Stimulated activated CD8-positive, alpha-beta memory T cell treated with anti-CD3 and anti-CD28 coated beads, Interleukin-15, amount 100 ng/mL, for 48 hours (primary cell): ENCODE measurements at places on chromosomes 12 and 14.

DNA sequence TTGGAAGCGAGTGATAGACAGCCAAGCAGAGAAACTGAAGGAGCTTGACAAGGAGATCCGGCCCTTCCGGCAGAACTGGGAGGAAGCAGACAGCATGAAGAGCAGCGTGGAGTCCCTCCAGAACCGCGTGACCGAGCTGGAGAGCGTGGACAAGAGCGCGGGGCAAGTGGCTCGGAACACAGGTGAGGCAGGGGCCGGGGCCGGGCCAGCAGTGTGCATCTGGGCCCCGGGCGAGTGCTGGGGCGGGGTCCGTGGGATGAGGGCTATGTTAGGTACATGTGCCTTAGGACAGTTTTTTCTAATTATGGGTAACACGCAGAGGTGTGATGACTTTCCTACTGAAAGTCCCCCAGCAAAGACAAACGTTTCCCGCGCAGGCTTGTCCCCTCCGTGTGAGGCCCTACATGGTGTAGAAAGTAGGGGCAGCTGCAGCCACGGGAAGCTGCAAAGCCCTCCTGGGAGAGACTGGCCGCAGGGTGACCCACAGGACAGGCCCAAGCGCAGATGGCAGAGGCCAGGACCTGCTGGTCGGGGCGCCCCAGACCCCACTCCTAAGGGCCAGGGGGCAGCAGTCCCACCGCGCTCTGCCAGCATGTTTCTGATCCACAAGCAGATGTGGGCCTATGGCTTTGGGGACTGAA lies 19.1 kb upstream of the AMN start:
- no peak for DNase-seq

DNA sequence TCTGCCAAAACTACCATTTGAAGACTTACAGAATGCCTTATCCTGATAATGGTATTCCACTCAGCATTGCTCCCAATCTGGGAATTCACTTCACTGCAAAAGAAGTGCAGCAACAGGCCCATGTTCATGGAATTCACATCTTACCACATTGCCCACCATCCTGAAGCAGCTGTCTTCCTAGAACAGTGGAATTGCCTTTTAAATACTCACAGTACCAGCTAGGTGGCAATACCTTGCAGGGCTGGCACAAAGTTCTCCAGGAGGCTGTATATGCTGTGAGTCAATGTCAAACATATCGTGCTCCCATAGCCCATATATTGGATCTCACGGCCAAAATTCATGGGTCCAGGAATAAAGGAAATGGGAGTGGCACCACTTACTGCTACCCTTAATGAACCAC lies 83.8 kb upstream of the PLEKHG7 start:
- DNase-seq, result no peak

- DNase-seq, result no peak
These were observed 1.4 kb downstream of the C1RL start for GRCh38 chr12:7107636-7108002.

DNA sequence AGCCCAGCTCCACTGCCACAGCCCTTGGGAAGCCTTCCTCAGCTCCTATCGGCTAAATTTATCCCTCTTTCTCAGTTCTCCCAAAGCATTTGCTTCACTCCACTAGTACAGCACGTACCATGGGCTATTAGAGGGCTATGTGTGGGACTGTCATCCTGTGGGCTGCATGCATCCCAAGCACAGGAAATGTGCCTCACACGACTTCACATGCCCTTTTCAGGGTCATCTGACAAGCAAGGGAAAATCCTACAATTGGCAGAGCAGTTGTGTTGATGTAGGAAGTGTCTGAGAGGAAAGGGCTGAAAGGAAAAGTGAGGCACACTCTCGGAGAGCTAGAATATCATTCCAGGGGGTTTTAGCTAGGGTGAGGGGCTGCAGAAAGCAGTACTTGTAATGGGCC lies 47.6 kb downstream of the NINJ2 start:
- DNase-seq, result no peak

GRCh38 chr14:25349269-25349668 lies 299.3 kb upstream of the STXBP6 start:
- no peak for DNase-seq

DNA sequence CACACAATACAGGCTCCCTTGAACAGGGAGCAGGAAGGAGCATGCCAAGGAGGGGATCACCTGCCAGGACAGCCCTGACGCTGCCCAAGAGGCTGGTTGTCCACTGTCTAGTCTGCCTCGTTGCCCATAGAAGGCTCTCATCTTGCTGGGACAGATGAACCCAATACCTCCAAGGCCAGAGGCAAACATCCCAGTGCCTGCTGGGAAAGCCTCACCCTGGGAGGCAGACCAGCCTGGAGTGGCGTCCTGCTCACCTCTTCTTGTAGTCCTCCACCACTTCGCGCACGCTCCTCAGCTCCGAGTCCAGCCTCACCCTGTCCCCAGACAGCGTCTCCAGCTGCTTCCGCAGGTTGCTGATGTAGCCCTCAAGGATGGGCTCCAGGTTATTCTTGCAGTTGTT lies 2.4 kb downstream of the KRT73 start:
- no peak for DNase-seq

DNA sequence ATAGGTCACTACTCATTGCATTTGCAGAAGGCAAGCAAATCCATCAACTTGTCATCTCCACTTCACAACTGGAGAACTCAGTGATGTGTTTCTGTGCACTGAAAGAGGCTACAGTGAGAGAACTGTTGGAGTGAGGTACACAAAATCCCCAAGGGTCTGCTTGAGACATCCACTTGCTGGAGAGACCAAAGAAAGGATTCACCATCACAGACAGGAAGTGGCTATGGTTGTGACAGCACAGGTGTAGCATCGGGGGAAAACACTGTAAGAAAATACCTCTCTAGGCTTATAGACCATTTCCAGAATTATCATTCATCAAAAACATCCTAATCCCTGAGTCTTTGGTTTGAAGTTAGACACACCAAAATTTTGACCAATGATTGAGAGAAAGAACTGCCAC lies 201.3 kb upstream of the OR4E1 start:
- no peak for DNase-seq

GRCh38 chr14:61538464-61539022 lies 156.8 kb upstream of the HIF1A start:
- DNase-seq, result no peak

GRCh38 chr12:40342010-40342409 lies 117.2 kb downstream of the LRRK2 start:
- no peak for DNase-seq

GRCh38 chr14:64966976-64967375 lies 5.2 kb downstream of the RAB15 start:
- no peak for DNase-seq

DNA sequence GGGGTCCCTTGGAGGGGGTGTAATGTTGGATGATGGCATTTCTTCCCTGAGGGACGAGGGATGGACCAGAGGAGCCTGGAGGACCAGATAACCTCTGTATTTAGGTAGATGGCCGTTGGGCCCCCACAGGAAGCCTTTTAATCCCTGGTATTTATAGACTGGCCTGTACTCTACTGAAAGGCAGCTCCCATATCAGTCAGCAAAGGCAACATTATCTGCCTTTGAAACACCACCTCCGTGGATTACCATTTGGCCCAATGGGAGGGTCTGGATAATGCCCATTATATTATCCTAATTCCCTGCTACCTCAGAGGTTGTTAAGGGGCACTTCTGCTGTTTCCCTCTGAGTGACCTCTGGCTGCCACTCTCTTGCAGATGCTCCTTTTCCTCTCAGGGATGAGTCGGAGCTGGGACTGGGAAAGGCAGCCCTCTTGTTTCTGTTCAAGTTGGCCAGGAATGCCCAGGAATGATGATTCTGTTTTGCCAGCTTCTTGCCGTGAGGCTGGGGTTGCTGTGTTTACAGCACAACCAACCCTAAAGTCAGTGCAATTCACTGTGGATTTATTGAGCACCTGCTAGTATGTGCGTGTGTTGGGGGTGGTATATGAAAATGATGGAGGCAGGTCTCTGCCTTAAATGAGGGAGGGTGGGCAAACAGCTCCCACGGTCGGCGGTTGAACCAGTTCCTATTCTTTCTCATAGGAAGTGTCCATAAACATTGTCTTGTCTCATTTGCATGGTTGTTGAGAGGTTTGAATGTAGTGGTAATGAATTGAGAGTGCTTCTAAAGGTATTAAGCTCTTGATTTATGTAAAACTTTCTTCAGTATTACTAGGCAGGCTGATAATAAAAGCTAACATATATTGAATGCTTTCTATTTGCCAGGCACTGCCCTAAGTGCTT lies 18.1 kb downstream of the SUSD6 start:
- no peak for DNase-seq

DNA sequence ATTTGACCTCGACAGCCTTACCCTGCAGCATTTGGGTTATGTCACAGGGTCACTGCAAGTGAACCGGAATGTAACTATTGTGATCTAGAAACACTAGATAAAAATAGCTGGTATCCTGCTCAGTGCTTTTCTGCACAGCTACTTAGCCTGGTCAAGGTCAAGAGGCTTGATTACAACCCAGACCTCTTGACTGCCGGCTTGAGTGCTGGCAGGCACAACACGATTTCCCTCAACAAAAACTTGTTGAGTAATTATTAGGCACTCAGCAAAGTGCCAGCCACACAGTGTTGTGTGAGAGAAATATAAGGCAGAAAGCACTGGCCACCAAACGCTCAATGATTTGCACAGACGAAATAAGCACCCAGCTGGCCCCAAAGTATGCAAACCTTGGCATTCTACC lies 156.7 kb downstream of the NUAK1 start:
- no peak for DNase-seq

DNA sequence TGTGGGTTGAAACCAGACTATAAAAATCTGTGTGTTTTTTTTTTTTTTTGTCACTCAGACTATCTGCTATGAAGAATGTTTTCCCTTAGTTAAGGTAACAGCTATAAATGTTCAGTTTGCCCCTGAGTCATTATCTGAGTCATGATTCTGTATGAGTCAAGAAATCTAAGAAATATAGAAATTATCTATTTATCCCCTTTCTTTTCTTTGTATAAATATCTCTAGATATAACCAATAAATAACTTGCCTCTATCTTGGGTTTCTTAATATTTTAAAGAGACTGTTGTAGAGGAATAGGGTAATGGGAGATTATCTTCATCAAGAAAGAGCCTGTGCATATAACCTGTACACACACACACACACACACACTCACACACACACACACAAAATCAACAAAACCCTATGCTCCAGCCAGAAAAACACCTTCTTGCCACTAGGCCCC lies 161.7 kb upstream of the EEA1 start:
- DNase-seq, result no peak

DNA sequence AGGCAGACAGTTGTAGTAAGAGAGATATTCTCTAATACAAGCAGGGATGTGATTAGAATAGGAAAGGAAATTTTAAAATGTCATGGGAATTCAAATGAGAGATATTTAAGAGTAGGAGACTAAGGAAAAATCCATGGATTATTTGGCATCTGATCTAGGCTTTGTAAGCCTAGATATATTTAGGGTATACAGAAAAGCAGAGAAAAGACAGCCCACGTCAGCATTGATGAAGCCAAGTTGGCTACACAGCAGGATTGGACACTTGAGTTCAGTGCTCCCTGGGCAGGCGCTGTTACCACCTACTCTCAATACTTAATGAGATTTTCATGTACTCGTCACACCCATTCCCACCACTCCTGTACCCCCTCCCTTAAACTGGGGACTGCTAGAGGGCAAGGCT lies 1.7 kb upstream of the KCNJ8 start:
- no peak for DNase-seq

DNA sequence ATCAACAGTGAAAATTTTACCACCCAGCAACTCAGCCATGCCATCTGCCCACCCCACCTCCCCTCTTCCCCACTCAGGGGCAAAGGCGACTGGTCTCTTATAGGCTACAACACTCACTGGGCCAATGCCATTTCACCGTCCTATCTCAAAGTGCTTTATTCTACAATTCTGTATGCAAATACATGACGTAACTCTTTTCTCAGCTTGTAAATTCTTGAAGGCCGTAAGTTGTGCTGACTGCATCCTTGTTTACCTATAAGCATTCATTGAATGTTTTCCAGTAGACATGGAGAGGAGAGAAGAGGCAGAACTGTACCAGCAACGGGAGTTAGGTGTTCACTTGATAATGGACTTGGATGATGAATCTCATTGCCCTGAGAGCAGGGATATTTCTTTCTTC lies 15.6 kb downstream of the BCL2L14 start:
- no peak for DNase-seq
